ENCODE measurements at places on chromosomes 5 and 9. TPM values are rescaled to one million over a fixed set of nuclear protein-coding genes. Genes with fewer than 3 reads are reported as not detected.

The SPAAR gene
- 2.5 TPM for total RNA-seq

The IFNB1 gene
- not detected for total RNA-seq

The TRAF2 gene
- total RNA-seq: 10.9 TPM

The NMUR2 gene
- not detected for total RNA-seq

The FRRS1L gene
- 2.6 TPM for total RNA-seq

The SLC46A2 gene
- total RNA-seq: 0.19 TPM

The MEIKIN gene
- 1.4 TPM for total RNA-seq

The OTULINL gene
- 13.7 TPM for total RNA-seq

DNA sequence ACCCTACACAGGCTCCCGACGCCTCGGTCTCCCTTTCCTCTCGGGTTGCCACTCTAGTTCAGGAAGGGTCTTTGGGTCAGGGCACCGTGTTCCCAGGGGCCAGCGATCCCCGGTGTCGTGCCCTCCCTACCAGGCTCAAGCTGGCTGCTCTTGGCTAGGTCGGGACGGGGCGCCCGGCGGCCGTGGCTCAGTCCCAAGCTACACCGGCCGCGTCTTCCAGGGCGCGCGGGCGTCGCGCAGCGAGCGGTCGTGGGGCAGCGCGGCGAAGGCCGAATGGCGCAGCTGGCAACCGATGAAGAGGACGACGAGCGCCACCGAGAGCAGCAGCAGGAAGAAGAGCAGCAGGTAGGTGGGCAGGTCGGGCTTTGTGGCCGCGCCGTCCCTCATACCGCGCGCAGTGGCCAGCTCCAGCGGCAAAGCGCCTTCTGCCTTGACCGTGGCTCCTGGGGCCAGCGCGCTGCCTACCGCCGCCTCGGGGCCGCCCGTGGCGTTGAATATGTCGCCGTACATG lies 892 bp downstream of the SMIM32 start:
- DNase-seq: no peak

DNA sequence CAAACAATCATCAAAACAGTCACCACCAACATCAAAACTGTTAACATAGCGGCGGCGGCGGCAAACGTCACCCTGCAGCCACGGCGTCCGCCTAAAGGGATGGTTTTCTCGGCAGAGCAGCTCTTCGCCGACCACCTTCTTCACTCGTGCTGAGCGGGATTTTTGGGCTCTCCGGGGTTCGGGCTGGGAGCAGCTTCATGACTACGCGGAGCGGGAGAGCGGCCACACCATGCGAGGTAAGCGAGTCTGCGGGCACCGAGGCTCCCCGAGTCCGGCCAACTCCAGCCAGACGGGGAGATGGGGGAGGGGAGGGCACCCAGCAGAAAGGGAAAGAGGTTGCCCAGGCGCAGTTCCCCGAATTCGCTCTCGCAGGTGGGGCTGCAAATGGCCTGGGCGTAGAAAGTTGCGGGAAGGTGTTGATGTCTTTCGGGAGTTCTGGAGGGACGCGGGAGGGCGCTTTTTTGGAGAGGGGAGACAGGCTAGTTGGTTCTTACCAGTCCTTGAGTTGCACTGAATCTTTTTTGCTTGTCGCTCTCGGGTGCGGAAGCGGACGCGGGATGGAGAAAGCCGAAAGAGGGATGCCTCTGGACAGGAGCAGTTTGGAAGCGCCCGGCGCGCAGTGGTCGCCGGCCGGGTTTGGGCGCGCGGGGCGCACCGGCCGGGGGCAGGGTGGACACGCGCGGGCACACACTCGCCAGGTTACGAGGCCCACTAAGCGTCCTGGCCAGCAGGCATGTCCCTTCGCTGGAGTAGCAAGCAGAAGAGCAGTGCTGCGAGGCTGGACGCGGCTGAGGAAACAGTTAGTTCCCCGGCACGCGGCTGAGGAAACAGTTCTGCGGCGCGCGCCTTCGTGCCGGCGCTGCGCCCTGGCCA lies 849 bp downstream of the RORB start:
- DNase-seq: peak; percentile 80

- DNase-seq: no peak
Measured at GRCh38 chr9:130972277-130972956, 33.4 kb upstream of the FIBCD1 start.

GRCh38 chr5:77210964-77211690 lies 647 bp downstream of the PDE8B start:
- DNase-seq: no peak

- peak; percentile 48 for DNase-seq
Measured at GRCh38 chr5:135100011-135100410, 66.0 kb upstream of the PITX1 start.

- DNase-seq: no peak
Measured at GRCh38 chr5:60487476-60487875, 212.5 kb downstream of the DEPDC1B start.

DNA sequence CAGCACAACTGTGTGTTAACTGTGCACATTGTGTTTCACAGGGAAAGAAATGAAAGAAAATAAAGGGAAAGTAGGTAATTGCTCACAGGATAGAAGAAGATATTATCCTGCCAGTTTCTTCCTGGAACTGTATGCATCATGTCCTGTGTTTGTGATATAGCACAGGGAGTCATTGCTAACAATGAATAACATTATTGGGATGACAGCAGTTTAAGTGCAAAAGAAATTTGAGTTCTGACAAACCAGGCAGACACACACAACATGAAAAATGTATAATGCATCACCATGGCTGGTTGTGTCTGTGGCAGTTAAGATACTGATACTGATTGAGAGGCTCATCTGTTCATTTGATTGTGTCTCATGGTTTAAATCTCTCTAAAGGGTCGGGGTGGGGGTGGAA lies 145.4 kb downstream of the SPATA31D1 start:
- no peak for DNase-seq

- no peak for DNase-seq
Measured at GRCh38 chr9:93246111-93246510, 62.2 kb downstream of the WNK2 start.

DNA sequence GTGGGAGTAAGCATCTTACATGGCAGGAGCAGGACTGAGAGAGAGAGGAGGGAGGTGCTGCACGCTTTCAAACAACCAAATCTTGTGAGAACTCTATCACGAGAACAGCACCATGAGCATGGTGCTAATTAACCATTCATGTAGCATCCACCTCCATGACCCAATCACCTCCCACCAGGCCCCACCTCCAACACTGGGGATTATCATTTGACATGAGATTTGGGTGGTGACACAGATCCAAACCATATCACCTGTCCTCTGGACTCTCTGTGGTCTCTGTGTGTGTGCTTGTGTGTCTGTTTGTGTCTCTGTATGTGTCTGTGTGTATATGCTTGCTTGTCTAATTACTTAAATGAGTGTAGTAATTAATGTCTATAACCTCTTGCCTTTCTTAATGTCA lies 31.1 kb downstream of the SEC61B start:
- DNase-seq: no peak

GRCh38 chr5:147893820-147894219 lies 12.5 kb downstream of the C5orf46 start:
- no peak for DNase-seq

DNA sequence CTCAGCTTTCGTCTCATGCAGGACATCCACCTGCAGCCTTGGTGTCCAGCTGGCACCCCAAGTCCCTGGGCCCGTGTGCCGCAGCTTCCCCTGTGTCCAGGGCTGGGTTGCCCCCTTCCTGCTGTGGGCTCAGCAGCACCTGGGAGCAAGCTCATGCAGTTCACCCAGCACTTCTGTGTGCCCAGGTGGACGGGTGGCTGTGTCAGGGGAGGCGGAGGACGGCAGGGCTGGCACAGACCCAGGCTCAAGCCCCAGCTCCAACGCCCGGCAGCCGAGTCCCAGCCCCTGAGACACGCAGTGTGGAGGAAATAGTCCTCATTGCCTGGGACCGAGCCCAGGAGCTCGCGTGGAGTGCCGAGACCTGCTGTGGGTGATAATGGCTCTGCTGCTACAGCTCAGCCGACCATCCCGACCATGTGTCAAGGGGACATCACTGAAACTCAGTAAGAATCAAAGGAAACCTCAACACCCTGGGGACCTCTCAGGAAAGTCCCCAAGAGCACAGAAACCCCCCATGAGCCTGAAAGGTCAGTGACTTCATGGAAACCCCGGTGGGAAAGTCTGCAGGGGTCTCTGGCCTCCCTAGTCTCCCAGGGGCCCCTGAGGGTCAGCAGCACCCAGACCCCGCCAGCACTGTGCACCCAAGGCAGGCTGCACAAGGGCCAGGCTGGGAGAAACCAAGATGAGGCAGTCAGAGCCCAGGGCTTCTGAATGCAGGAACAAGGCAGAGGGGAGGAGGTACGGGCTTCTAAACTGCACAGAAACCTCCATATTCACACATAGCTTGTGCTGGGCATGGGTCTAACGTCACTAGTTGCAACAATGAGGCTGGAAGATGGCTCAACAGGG lies 38.8 kb downstream of the LPCAT1 start:
- no peak for DNase-seq

- DNase-seq: peak; percentile 41
Measured at GRCh38 chr5:98121036-98121936, 652.2 kb upstream of the RGMB start.

DNA sequence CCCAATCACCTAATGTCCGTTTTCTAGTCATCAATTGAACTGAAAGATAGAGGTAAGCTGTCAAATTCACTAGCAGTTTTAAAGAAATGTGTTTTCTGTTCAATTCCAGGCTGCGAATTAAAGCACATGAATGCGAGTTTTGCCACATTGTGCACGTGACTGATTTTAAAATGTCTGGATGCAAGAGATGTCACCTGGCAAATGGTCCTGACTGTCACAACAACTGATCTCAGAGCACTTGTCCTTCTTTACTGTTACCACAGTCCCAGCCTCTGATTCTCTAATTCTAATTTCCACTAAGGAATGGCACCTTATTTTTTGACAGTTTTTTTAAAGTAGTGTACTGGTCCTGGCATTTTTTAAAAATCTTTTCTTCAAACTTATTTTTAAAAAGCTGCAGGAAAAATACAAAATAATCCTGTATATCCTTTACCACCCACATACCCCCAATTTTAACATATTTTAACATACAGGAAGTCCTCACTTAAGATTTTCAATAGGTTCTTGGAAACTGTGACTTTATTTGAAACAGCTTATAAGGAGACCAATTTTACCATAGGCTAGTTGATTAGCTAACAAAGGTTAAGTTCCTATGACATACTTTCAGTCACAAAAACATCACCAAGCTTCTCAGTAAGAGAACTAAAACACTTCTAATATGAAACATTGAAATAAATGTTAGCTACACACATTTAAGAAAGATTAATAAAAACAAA lies 1364.3 kb downstream of the EFNA5 start:
- DNase-seq: no peak

DNA sequence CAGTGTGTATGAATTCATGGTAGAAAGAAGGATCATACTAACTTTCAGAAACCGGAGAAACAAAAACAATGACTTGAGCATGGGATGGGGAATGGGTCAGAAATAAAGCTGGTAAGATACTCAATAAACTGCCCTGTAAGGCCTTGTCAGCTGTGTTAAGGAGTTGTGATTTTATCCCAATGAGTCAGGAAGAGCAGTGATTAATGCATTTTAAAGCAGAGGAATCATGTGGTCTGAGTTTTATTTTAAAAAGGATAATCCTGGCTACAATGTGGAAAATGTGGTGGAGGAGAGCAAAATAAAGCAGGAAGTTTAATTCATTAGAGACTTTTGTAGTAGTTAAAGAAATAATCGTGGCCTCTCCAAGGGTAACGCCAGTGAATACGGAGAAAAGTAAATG lies 28.7 kb downstream of the DHX29 start:
- DNase-seq: no peak

GRCh38 chr5:59143926-59144333 lies 561.1 kb downstream of the RAB3C start:
- DNase-seq: no peak

DNA sequence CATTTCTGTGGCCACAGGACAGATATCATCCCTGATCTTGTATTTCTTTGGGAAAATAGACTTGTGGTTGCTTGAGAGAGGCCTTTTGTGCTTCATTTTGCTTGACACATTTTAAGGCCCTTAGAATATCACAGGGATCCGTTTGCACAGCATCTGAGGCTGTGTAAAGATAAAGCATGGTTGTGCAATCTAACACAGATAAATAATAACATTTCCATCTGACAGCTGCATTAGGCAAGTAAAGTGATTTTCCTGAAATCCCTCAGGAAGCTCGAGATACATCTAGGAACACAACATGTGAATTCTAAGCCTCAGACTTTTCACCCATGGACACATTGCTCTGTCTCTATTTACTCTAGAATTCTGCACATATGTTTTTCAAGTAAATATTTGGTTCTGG lies 212.8 kb upstream of the ADAMTSL1 start:
- no peak for DNase-seq

- peak; percentile 84 for DNase-seq
Measured at GRCh38 chr9:19102181-19102630, 498 bp downstream of the HAUS6 start.

DNA sequence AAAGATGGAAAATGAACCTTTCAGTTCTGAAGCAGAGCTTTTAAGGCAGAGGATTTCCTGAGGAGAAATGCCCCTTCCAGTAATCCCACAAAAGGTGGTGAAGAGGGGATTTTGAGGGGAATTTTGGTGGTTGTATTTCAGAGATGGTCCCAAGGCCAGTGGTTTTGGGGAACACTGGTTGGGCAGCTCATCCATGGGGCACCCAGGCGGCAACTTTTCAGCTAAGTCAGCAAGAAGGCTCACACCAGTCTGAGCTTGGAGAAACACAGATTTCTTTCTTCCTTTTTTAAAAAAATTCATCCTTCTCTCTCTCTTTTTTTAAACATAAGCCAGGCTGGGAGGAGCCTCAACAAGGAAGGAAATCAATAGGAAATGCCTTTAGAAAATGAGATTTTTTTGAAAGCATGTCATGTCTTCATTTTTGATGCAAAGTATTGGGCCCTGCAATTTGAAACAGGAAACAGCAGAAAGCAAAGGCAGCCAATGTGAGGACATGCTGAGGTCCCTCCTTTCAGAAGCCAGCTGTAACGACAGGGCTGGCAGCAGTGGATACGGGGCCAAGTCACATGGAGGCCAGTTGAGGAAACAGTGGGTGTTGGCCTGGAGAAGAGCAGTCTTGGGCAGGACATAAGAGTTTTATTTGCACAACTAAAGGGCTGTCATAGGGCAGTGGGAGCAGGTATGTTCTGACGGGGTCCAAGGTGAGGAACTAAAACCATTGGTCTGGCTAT lies 155.3 kb upstream of the KLF4 start:
- peak; percentile 91 for DNase-seq

DNA sequence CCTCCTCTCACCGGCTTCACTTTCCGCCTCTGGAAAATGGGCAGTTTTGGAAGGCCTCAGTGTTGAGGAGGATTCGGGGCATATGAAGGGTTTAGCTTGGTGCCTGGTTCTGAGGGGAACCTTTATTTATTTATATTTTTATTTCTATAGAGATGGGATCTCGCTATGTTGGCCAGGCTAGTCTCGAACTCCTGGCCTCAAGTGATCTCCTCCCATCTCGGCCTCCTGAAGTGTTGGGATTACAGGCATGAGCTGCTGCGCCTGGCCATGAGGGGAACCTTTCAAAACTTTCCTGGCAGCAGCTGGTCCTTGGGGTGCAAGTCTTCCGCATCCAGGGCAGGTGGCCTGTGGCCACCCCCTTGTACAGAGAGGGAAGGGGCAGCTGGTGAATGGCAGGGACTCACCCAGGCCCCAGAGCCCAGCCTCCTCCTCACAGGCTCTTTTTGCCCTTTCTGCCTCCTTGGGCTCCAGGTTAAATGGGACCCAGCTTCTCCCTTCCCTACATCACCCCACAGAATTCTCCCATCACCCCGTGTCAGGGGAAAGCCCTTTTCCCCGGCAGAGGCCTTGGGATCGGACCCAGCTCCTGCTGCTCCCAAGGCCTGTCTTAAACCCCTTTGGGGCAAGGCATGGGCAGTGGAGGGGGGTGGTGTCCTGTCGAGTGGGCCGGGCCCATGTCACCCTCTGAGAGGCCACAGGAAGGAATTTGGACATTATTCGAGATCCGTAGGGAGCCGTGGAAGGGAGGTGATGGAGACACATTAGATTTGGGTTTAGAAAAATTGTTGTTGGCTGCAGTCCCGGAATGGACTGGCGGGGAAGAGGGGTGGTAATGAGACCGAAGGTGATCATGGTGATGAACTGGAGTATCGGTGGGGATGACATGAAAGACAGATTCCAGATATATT lies 5.9 kb downstream of the NCS1 start:
- DNase-seq: no peak
